ENCODE measurements at places on chromosomes 13 and 19. TPM values are rescaled to one million over a fixed set of nuclear protein-coding genes. Genes with fewer than 3 reads are reported as not detected.

C19orf85 gene
- not detected for total RNA-seq

FBN3 gene
- not detected for total RNA-seq

CDK8 gene
- total RNA-seq: 9.4 TPM

DNAAF3 gene
- not detected for total RNA-seq

HCST gene
- total RNA-seq: 5.0 TPM

SF3A2 gene
- 40.4 TPM for total RNA-seq

MAN2B1 gene
- 429 TPM for total RNA-seq

PLIN4 gene
- 24.9 TPM for total RNA-seq

TMEM86B gene
- 47.8 TPM for total RNA-seq

LGI4 gene
- total RNA-seq: 7.7 TPM

YJEFN3 gene
- total RNA-seq: 0.43 TPM

ZNF723 gene
- not detected for total RNA-seq

FFAR1 gene
- total RNA-seq: not detected

ACP7 gene
- not detected for total RNA-seq

ALG11 gene
- 2.9 TPM for total RNA-seq

TLE2 gene
- 47.2 TPM for total RNA-seq

N4BP2L1 gene
- 13.9 TPM for total RNA-seq

ICAM5 gene
- 0.45 TPM for total RNA-seq

SPTBN4 gene
- 2.7 TPM for total RNA-seq

TMPRSS9 gene
- 1.1 TPM for total RNA-seq

METTL21C gene
- not detected for total RNA-seq

KANK3 gene
- 4.4 TPM for total RNA-seq

PRTN3 gene
- not detected for total RNA-seq

ZNF829 gene
- total RNA-seq: 0.58 TPM

PROZ gene
- total RNA-seq: not detected

TRIM13 gene
- 23.7 TPM for total RNA-seq

UBE2L5 gene
- not detected for total RNA-seq

CPB2 gene
- total RNA-seq: not detected

IRGC gene
- total RNA-seq: not detected

CRLF1 gene
- total RNA-seq: 2.6 TPM

CYP2F1 gene
- total RNA-seq: not detected

MADCAM1 gene
- 1.9 TPM for total RNA-seq

SLC10A2 gene
- not detected for total RNA-seq

ATP1A3 gene
- not detected for total RNA-seq

ZNF443 gene
- 4.3 TPM for total RNA-seq

SYT3 gene
- 0.14 TPM for total RNA-seq

HS6ST3 gene
- total RNA-seq: 0.58 TPM

PLVAP gene
- total RNA-seq: 5.8 TPM

CCL25 gene
- not detected for total RNA-seq

LPAR2 gene
- 156 TPM for total RNA-seq

SHANK1 gene
- not detected for total RNA-seq

KLK3 gene
- total RNA-seq: 134 TPM

S1PR4 gene
- not detected for total RNA-seq

DCLK1 gene
- total RNA-seq: 36.7 TPM

FBXL12 gene
- 185 TPM for total RNA-seq

IL4I1 gene
- 0.45 TPM for total RNA-seq

MBD3L3 gene
- total RNA-seq: not detected

MPND gene
- 23.5 TPM for total RNA-seq

ZNF808 gene
- 11.7 TPM for total RNA-seq

COL4A1 gene
- 132 TPM for total RNA-seq

ZNF776 gene
- total RNA-seq: 27.7 TPM

Data from stomach (tissue), 19 donors.